Activated T-cell treated with anti-CD3 and anti-CD28 coated beads for 48 hours (primary cell): ENCODE measurements at places on chromosomes 3 and 15.

DNA sequence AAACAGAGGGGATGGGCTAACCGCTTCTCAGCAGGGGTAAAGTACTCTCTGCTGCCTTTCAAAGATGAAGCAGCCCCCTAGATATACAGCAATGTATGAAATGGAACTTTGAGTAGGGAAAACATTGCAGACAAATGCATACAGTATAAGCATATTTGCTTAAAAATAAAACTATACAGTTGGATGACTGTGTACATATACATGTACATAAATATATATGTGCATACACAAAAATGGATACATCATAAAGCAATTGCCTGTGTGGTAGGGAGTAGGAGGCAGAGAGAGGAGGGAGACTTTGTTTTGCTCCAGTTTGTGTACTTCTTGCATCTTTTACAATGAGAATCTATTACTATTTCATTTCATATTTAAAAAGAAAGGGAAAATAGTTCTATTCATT is 28.4 kb downstream of the NSMCE3 start:
- no peak for DNase-seq

DNA sequence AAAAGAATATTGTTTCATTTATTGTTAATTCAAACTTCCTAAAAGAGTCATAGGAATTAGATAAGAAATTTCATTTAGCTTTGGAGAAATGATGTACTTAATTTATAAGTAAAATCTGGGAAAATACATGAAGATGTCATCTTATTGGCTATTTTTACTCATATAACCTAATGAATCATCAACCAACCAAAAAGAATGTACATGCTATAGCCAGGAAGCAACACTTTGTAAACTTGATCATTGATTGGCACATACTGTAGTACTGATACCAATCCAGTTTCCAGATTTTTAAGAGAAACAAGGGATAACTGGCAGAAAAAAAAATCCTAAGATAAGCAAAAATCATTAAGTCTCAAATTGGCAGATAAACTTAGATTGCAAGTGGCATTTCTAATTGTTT is 207.9 kb upstream of the CDIN1 start:
- no peak for DNase-seq

DNA sequence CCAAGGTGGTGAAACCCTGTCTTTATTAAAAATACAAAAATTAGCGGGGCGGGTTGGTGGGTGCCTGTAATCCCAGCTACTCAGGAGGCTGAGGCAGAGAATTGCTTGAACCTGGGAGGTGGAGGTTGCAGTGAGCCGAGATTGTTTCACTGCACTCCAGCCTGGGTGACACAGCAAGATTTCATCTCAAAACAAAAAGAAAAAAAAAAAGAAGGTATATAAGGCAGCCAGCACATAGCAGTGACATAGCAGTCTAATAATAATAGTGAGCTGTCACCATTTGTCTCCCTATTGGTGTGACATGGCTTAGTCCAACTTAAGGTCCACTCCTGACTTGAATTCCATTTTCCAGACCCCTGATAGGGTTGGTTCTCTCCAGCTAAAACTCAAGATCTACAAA is 8.8 kb upstream of the LACTB start:
- DNase-seq = no peak

- DNase-seq = no peak
These were observed 31.6 kb upstream of the SLC35G2 start for GRCh38 chr3:136787349-136787748.

GRCh38 chr3:78912687-78913086 is 855.1 kb downstream of the ROBO1 start:
- DNase-seq = no peak

GRCh38 chr3:170507063-170507462 is 78.8 kb downstream of the SLC7A14 start:
- no peak for DNase-seq
